ENCODE measurements at places on chromosomes 2 and 18.

GRCh38 chr18:62741118-62741566 lies 25.8 kb downstream of the PHLPP1 start:
- peak; percentile 36 for DNase-seq

GRCh38 chr2:101310834-101311695 lies 2.6 kb upstream of the RNF149 start:
- peak; percentile 17 for DNase-seq

DNA sequence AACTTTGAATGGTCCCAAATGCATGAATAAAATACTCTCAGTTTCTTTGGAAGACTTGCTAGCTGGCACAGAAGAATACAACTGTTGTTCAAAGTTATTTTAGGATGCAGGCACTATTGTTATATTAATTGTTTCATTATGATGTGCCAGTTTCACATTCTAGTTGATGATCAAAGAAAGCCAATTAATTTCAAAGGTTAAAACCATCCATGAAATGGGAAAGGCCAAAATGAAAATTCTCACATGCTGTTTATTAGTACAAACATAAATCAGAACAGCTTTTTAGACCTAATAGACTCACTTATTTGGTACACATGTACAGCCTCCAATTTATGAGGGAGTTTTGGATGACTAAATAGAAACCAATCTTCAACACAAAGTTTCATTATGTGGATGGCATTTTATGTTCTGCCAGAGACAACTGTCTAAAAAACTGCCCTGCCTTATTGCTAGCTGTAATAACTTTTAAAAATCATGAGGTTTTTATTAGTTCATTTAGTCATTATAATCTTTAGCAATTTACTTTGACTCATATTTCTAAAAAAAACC lies 42.2 kb downstream of the RFTN2 start:
- DNase-seq: no peak

DNA sequence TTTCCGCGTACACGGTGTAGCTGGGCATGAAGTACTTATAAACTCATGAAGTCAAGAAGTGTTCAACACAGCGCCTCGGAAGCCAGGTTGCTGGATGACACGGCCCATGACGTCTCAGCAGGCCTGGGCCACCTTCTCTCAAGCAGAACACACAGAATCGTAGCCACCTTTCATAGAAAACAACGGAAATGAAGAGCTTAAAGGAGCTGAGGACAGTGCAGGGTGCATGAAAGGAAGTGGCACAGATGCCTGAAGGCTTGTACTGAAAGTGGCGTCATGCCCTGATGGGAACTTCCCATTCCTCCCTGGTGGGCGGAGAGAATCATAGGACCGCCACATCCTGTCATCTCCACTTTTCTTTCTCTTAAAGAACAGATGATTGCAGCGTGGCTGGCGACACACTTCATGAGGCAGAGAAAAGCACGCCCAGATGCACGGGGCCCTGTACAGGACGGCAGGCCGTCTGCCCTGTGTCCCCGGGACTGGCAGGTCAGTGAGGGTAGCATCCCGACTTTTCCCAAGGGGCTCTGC lies 31.1 kb downstream of the HDAC4 start:
- no peak for DNase-seq

DNA sequence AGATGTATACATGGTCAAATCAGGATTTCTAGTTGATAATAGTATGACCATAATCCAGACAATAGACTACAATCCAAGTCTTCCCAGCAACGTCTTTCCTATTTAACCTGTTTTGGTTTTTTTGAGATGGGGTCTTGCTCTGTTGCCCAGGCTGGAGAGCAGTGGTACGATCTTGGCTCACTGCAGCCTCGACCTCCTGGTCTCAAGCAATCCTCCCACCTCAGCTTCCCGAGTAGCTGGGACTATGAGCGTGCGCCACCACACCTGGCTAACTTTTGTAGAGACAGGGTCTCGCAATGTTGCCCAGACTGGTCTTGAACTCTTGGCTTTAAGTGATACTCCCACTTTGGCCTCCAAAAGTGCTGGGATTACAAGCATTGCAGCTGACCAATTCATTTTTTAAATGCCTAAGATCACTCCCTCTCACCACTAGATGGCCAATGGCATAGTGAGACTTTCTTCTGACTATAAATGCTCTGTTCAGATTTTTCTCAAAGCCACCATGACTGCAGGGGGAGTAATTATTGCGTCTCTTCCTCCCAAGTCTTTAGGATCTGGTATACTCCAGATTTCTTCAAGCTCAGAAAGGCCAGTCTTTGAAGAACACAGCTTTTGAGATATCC lies 47.6 kb downstream of the HNRNPLL start:
- DNase-seq: peak; percentile 50
